ENCODE measurements at places on chromosomes 16 and 17.

DNA sequence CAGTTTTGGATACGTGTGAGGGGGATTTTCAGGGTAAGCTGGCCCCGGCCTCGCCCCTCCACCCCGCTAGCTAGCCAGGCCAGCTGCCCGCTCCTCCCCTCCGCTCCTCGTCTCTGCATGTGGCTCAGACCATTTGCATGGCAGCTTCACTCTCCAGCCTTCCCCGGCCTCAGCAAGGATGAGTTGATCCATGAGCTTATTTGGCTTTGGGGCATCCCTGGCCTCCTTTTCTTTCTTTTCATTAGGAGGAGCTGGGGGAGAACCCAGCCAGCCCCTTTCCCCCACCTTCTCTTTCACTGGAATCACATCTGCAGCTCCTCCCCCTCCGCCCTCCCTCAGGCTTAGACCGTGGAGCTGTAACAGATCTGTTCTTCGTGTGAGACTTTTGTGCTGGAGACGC, 30.7 kb downstream of the ELAC2 start:
- peak; percentile 19 for DNase-seq

DNA sequence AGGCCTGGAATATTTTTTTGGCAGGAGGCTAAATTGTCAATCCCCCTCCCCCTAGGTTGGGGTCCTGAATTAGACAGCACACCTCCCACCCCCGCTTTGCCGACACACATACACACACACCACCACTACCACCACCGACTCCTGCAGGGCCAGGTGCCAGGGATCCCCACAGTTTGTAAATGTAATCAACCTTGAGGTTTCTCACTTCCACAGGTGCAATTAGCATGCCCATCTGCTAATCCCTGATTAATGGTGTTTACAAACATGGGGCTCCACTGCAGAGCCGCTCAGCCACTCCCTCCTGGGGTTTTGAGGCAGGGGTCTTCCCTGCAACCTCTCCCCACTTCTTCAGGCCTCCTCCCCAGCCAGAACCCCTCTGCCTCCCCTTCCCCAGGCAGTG, 11.8 kb downstream of the MRM1 start:
- DNase-seq: no peak

- DNase-seq: no peak
Measured at GRCh38 chr16:5175266-5175665, 77.7 kb upstream of the EEF2KMT start.

DNA sequence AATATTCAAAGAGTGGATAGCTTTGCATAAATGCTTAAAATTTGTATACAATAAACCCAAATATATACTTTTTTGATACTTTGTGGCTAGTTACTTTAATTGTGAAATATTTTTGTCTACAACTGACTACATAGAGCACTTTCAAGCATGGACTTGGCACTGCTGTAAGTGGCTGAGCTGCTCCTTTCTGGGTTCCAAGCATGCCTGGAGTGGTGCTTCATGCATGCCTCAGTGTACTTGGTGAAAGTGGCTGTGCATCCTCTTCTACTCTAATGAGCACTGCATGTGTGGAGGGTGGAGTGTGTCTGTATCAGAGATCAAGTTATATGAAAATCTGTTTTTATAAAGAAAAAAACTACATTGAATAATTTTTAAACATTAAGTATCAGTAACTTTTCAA, 94.1 kb downstream of the OMG start:
- no peak for DNase-seq

- no peak for DNase-seq
Measured at GRCh38 chr17:67041531-67041930, 2.8 kb upstream of the CACNG1 start.
